ENCODE measurements at places on chromosomes 13 and 19. TPM values are rescaled to one million over a fixed set of nuclear protein-coding genes. Genes with fewer than 3 reads are reported as not detected.

The LILRB4 gene
- total RNA-seq, result not detected

The ZNF570 gene
- total RNA-seq, result 3.2 TPM

The CABP5 gene
- total RNA-seq, result not detected

The ZNF563 gene
- total RNA-seq, result not detected

The ZNF805 gene
- total RNA-seq, result 1.4 TPM

The TMTC4 gene
- 11.3 TPM for total RNA-seq

The SYT3 gene
- total RNA-seq, result 0.46 TPM

The DAND5 gene
- 0.12 TPM for total RNA-seq

The METTL21C gene
- total RNA-seq, result not detected

The PSG6 gene
- not detected for total RNA-seq
